T-helper 9 cell (primary cell): ENCODE measurements at places on chromosomes 5 and 9.

DNA sequence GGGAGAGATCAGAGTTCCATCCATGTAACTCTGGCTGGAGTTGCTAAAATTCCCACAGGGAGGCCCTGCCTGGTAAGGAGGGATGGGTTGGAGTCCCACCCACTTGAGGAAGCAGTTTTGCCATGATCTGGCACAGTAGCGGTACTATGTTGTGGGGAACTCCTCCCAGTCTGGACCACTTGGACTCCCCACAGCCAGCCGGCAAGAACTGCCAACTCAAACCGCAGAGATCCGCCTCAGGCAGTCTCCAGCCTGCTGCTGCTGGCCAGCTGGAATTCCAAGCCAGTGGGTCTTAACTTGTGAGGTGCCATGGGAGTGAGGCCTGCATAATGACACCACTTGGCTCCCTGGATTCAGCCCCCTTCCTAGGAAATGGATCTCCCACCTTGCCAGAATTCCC is 151.9 kb downstream of the NDUFS4 start:
- DNase-seq: no peak

DNA sequence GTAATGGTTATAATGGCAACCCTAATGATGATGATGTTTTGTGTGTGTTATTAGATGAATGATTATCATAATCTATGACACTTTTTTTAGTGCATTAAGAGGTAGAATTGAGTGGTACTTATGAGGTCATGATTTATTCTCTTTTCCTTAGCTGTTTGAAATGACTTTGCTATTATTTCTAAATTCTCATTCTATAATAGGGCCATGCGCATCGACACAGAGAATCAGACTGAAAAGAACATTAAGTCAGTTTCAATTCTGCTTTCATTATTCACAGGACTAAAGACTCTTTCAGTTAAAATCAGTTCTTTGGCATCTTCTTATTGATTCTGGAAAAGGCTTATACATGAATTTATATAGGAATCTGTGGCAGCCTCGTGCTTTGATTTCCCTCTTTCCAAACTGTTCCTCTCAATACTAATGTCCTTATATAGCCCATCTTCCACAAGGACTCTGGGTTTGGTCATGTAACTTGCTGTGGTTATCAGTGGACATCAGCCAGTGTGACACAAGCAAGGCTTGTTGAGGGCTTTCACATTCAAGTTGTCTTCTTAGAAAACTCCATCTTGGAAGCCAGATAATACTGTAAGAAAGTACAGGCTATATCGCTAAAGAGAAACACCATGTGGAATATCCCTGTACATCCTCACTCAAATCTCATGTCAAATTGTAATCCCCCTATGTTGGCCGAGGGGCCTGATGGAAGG is 140.3 kb upstream of the CHD1 start:
- DNase-seq: no peak

GRCh38 chr5:126866851-126867636 is 90.1 kb downstream of the LMNB1 start:
- DNase-seq: no peak

- DNase-seq: no peak
Observed at GRCh38 chr5:151015974-151016587, 4.3 kb upstream of the GPX3 start.

GRCh38 chr5:11797132-11797531 is 107.1 kb downstream of the CTNND2 start:
- no peak for DNase-seq

- DNase-seq: no peak
Observed at GRCh38 chr5:146993876-146994530, 115.4 kb upstream of the PPP2R2B start.

DNA sequence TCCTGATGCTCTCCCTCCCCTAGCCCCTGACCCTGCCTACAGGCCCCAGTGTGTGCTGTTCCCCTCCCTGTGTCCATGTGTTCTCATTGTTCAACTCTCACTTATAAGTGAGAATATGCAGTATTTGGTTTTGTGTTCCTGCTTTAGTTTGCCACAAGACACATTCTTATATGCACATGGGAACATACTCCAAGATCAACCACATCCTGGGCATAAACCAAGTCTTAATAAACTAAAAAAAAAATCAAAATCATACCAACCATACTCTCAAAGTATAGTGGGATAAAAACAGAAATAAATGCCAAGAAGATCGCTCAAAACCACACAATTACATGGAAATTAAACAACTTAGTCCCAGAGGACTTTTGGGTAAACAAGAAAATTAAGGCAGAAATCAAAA is 11.2 kb upstream of the ZCCHC9 start:
- DNase-seq: no peak

- no peak for DNase-seq
Observed at GRCh38 chr5:90690307-90690706, 131.7 kb downstream of the ADGRV1 start.

- DNase-seq: no peak
Observed at GRCh38 chr5:91373600-91373999, 9.5 kb downstream of the ARRDC3 start.

- no peak for DNase-seq
Observed at GRCh38 chr9:93603011-93603410, 26.6 kb downstream of the PHF2 start.

- DNase-seq: no peak
Observed at GRCh38 chr9:127027694-127028093, 94.7 kb downstream of the ANGPTL2 start.

DNA sequence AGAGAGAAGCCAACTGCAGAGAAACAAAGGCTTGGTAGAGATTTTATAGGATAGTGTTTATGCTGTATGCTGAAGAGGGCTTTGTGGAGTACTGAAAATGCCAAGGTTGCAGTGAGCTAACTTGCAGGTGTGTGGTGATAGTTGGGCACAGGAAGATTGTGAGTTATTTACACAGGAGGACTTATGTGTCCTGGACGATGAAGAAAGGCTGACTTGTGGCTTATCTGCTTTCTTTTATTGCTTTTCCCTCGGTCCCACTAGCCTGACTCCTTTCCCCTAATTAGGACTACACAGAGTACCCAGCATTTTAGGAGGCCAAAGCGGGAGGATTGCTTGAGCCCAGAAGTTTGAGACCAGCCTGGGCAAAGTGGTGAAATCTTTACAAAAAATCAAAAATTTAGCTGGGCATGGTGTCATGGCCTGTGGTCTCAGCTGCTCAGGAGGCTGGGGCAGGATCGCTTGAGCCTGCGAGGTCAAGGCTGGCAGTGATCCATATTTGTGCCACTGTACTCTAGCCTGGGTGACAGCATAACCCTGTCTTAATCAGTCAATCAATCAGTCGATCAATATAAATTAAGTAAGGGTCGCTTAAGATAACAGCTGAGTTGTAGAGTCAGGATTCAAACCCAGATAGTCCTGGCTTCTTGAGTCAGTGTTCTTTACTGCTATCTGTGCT is 61.9 kb downstream of the UBE2R2 start:
- DNase-seq: no peak

DNA sequence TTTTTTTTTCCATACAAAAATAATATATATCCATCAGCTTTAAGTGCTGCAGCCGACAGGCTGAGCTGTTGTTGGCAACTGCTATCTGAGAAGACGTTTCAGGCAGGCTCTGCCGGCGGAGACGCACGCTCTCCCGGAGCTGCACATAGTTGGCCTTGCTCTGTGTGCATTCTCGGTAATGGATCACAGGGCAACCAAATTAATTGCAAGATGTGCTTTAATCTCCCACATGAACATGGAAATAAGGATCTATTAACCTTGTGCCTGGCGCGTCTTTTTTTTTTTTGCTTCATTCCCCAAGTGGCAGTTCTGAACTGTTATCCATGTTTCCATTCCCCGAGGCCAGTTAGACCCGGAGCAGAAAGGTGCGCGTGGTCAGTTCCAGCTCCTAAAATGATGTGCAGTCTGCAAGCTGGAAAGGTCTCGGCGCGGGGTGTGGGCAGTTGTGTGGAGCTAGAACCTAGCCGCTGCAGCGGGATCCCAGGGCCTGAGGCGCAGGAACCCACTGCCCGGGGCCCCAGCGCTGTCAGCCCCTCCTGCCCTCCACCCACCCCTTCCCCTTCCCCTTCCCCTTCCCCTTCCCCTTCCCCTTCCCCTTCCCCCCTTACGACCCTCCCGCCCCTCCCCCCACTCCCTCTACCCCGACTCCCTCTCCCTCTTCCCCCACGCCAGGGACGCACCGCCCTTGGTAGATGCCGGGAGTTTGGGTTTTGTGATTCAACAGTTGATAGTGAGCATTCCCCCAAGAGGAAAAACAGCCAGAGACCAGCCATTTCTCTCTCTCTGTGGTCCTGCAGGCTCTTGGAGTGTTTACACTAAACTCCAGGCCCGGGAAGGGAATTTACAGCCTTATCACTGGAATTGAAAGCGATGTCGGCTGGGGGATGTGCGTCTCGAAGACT is 137.8 kb downstream of the CEP120 start:
- no peak for DNase-seq

DNA sequence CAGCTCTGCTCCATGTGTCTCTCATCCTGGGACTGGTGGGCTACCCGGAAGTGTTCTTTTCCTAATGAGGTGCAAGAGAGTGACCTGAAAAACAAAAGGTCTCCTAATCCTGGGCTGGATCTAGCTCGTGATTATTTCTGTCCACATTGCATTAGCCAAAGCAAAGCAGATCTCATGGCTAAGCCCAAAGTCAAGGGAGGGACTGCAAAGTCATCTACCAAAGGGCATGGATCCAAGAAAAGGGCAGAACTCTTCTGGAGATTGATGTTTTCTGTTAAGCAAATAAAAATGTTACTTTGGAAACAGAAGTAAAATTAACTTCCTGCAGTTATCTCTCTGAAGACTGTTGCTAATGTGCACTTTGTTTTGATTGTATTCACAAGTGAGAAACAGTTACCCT is 225.2 kb downstream of the CFAP90 start:
- DNase-seq: no peak

DNA sequence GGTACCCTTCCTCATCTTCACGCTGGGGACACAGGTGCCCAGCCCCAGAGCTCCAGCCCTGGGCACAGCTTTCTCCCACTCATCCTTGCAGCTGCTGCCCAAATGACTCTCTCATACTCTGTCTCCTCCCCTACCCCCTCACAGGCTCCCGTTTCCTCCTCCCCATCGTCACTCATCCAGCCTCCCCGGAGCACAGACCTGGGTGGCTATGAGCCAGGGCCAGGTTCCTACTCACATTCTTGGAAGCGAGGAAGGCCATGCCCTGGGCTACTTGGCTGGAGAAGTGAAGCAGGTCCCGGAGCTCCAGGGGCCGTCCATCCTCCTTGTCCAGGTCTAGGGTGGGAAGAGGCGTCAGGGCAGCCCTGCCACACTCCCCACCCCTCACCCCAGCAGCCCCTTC is 29.3 kb downstream of the CSF1R start:
- DNase-seq: no peak

DNA sequence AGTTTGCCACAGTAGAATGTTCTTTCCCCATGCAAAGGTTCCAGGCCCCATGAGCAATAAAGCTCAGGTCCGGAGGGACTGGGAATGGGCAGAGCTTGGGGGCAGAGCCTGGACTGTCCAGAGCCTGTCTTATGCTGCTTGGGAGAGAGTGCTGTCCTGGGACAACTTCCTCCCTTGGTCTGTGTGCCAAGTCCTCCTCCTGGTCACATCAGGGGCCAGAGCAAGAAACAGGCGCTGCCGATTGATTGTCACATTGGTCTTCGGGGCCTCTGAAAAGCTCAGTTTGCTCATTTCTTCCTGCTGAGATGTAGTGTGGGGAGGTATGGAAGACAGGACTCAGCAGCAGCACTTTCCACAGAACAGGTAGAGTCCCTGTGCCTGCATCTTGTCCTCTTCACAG is 54.0 kb upstream of the FCN1 start:
- DNase-seq: no peak

DNA sequence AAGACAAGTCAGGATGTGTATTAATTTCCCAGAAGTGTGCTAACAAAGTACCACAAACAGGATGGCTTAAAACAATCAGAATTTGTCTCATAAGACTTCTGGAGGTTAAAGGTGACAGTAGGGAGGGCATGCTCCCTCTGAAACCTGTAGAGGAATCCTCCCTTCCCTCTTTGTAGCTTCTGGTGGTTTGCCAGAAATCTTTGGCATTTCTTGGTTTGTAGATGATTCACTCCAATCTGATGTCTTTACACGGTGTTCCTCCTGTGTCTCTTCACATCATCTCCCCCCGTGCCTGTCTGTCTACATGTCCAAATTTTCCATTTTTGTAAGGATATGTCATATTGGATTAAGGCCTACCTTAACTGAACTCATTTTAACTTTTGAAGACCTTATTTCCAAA is 471.5 kb downstream of the ZNF608 start:
- no peak for DNase-seq

DNA sequence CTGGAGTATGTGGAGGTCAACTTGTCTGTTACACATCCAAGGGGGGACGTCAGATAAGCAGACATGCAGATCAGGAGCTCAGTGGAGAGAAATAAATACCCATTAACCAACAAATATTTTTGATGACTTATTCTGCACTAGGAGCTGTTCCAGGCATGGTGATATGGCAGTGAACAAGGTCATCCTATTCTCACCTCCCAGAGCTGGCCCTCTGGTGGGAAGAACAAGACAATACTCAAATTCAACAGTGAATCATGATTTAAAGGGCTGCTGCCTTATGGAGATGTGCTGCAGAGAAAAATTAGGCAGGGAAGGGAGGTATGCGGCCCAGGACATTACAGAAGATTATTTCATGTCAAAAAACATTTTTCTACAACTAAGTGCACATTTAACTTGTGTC is 36.5 kb downstream of the SYK start:
- DNase-seq: no peak

- no peak for DNase-seq
Observed at GRCh38 chr9:133476036-133476931, 2.6 kb downstream of the SLC2A6 start.

DNA sequence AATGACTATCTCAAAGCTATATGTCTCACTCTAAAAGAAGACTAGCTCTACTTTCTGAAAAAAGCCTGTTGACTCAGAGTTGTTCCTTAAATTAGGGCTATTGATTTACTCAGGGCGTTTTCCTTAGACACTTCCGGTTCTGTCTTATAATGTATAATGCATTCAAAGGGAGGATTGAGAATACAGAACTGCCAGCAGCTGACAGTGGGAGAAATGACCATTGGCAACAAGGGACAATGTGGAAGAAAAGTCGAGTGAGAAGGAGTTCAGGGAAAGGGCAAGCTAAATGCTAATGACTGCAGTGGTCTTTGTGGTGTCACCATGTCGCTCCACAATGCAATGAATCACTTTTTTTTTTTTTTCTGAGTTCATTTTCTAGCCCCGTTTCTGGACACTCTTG is 65.7 kb upstream of the ANKH start:
- no peak for DNase-seq

- DNase-seq: no peak
Observed at GRCh38 chr5:32589416-32589815, 4.1 kb downstream of the SUB1 start.
